ENCODE measurements at places on chromosomes 4 and X.

GRCh38 chrX:15570145-15570544 lies 30.6 kb downstream of the ACE2 start:
- DNase-seq, result no peak

GRCh38 chr4:13323921-13324320 lies 160.2 kb downstream of the RAB28 start:
- DNase-seq, result no peak

GRCh38 chrX:69493193-69493592 lies 10.9 kb upstream of the NALF2 start:
- peak; percentile 26 for DNase-seq

DNA sequence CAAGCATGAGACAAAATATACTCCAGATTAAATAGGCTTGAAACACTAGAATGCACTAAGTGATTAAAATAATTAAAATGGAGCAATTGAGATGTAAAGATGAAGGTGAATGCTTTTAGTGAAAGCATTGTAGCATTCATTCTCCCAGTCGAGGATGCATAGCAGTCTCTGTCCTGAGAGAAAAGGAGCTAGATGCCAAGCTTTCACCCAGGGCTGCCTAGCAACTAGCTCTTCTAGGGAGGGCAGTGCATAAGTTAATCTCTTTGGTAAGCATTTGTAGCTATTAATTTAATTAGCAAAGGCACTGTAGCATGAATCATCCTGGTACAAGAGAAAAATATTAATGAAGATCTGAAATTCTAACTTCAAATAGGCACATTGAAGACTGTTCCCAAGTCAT lies 1014.8 kb downstream of the C4orf33 start:
- no peak for DNase-seq

DNA sequence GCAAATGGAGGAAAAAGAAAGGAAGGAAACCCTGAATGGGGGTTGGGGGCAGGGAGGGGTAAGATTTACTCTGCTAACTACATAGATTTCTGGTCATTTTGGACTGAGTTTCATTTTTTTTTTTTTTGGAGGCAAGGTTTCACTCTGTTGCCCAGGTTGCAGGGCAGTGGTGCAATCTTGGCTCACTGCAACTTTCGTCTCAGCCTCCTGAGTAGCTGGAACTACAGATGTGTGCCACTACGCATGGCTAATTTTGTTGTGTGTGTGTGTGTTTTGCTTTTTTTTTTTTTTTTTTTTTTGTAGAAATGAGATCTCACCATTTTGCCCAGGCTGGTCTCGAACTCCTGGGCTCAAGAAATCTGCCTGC lies 223.5 kb downstream of the APBB2 start:
- DNase-seq, result no peak

DNA sequence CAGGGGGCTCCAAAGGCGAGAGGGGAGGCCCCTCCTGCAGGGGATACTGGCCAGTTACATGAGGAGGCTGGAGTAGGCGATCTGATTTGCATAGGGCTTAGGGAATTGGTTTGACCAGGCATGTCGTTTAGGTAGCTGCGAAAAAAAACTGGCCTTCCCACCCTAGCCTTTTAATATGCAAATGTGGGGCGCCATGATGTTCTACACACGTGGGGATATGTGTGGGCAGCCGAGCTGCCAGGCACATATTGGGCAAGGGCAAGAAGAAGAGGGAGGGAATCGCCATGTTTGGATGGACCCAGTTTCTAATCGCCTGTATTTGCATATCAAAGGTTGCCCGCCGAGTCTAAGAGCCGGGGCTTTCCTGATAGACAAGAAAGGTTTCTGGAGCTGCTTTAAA lies 121.3 kb downstream of the PRKX start:
- DNase-seq, result no peak

DNA sequence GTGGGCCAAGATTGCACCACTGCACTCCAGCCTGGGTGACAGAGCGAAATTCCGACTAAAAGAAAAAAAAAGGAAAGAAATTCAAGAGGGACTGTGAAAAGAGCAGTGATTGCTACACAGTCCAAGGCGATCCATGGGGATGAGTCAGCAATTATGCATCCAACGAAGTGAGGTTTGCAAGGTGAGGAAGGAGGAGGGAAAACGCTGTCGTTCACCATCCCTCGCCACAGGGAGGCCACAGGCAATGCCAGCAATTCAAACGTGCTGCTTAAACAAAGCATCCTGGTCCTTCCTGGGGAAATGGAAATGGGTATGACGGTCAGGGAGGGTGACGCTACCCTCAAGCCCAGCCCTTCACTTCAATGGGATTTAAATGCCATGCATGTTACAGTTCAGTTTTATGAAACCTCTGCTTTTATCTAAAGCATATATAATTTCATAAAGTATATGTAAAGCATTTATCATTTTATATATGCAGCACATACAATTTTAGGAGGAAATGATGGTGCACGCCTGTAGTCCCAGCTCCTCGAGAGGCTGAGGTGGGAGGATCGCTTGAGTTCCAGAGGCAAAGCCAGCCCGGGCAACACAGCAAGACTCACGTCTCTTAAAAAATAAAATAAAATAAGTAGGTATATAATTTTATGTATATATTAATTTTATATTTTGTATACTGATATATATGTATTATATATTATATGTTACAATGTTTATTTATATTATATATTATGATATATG lies 108.7 kb downstream of the DHRSX start:
- DNase-seq, result no peak

DNA sequence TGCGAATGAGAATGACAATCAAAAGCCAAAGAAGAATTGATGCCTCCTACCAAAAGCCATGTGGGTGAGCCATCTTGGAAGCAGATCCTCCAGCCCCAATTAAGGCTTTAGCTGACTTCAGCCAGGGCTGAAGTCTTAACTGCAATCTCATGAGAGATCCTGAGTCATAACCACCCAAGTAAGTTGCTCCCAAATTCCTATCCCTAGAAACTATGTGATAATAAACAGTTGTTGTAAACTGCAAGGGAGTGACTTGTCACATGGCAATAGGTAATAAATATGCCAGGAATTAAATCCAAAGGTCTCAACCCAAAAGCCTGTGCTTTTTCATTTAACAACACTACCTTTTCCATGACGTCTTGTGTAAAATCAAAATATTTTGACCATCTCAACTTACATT lies 154.2 kb upstream of the TBL1X start:
- no peak for DNase-seq

GRCh38 chr4:61619528-61619927 lies 419.4 kb downstream of the ADGRL3 start:
- DNase-seq, result no peak
